NCI-H524 treated with DMSO at 0.1 percent for 48 hours (cell line): ENCODE measurements at places on chromosomes 5 and 9.

DNA sequence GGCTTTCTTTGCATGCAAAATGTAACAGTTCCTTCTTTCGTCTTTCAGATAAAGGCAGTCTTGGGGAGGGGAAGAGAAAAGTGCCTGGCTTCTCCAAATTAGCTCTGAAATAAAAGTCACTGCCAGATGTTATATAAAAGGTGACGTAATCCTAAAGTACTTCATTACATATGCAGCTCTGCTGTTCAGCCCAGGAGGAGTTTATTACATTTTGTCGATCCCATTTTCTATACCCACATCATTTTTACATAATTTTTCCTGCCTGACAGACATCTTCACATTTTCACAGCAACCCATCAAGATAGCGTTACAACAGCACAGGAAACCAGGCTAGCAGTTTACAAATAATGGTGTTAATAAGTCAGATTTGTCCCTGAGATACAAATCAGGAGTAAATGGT is 86.7 kb upstream of the SLC30A5 start:
- DNase-seq = peak; percentile 77

GRCh38 chr5:134053314-134053839 is 48.6 kb upstream of the VDAC1 start:
- no peak for DNase-seq

DNA sequence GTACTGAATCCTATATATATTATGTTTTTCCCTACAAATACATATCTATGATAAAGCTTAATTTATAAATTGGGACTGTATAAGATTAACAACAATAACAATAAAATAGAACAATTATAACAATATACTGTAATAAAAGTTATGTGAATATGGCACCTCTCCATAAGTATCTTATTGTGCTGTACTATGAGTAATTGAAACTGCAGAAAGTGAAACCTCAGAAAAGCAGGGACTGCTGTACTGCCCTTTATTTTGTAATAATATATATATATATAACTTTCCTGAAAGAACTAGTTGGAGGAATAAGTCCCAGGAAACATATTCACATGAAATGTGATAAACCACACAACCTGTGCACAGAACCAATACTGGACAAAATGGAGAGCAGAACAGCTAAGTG is 77.3 kb downstream of the PAM start:
- DNase-seq = no peak

DNA sequence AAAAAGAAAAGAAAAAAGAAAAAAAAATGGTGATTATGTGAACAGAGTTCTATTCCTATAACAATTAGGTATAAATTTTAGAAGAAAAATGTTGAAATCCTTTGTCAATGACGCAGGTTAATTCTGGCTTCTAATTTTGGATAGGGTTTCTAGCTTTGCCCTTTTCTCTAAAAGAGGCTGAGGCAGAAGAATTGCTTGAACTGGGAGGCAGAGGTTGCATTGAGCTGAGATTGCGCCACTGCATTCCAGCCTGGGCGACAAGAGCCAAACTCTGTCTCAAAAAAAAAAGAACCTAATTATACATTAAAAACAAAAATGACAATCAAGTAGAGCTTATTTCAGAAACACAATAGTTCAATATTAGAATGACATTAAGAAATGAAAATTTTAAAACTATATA is 2.9 kb downstream of the STXBP1 start:
- no peak for DNase-seq

GRCh38 chr5:44365345-44365744 is 23.9 kb downstream of the FGF10 start:
- DNase-seq = no peak

- DNase-seq = no peak
Observed at GRCh38 chr5:102759700-102760099, 4.6 kb downstream of the PAM start.

DNA sequence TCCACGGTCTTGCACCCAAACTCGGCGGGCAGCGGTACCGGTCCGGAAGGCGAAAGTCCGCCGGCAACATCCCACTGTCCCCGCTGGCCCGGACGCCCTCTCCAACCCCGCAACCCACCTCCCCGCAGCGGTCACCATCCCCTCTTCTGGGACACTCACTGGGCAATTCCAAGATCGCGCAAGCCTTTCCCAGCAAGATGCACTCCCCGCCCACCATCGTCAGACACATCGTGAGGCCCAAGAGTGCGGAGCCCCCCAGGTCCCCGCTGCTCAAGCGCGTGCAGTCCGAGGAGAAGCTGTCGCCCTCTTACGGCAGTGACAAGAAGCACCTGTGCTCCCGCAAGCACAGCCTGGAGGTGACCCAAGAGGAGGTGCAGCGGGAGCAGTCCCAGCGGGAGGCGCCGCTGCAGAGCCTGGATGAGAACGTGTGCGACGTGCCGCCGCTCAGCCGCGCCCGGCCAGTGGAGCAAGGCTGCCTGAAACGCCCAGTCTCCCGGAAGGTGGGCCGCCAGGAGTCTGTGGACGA is 33.3 kb downstream of the CD180 start:
- DNase-seq = no peak

GRCh38 chr5:137995749-137996128 is 37.1 kb downstream of the FAM13B start:
- DNase-seq = no peak

DNA sequence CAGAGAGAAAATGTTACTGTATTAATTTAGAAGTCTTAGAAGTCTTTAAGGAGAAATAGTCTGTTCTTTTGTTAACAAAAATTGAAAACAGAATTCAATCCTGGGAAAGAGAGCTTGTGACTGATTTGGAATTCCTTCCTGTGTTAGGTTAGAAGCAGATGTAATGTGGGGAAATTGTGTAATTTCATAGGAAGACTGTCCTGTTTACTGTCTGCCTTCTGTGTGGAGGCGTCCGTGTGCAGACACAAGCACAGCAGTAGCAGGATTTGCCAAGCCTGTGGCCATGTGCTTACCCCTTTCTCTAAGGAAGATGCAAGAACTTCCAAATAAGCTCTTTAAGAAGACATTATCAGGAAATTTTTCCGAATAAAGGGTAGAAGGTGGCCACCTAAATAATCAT is 36.7 kb upstream of the F2R start:
- DNase-seq = no peak
